ENCODE measurements at places on chromosomes 1 and 21.

GRCh38 chr1:2345297-2346075, 45.9 kb downstream of the MORN1 start:
- no peak for DNase-seq

- DNase-seq = no peak
Measured at GRCh38 chr1:159015440-159015909, 5.8 kb downstream of the IFI16 start.

- DNase-seq = no peak
Measured at GRCh38 chr1:185267301-185267700, 49.7 kb downstream of the IVNS1ABP start.

GRCh38 chr1:156807627-156808026, 9.0 kb downstream of the SH2D2A start:
- DNase-seq = no peak

DNA sequence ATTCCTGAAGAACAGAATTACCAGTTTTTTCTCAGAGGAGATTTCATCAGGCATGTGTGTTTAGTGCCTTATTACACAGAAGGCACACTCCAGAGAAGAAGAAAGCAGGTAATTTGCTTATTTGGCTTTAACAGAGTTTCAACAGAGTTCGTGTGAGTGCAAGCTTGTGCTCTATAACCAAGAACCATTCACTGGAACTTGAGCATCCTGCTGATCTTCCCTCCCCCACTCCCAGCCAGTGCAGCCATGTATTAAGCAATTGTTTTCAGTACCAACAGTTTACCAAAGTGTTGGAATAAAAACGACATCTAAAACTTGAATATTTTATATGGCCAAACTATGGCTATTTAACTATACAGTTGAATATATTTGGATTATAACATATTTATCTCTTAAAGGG, 4.3 kb downstream of the MGST3 start:
- DNase-seq = no peak

DNA sequence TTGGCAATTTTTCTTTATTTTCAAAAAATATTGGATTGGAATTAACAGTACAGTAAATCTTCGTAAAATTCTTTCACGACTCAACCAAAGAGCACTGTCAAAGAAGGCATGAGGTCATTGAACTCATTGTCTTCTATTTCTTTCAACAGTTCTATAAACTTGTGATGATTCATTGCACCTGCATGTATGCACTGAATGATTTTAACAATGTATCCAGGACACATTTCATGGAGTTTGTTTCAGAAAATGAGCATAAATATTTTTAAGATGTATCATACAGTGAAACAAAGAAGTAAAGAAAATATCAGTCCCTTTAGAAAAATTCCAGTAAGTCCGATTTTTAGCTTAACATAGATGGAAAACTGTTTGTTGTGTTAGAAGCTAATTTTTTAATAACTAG, 33.6 kb upstream of the CD34 start:
- DNase-seq = no peak

- no peak for DNase-seq
Measured at GRCh38 chr1:66557157-66557556, 23.2 kb downstream of the SGIP1 start.

DNA sequence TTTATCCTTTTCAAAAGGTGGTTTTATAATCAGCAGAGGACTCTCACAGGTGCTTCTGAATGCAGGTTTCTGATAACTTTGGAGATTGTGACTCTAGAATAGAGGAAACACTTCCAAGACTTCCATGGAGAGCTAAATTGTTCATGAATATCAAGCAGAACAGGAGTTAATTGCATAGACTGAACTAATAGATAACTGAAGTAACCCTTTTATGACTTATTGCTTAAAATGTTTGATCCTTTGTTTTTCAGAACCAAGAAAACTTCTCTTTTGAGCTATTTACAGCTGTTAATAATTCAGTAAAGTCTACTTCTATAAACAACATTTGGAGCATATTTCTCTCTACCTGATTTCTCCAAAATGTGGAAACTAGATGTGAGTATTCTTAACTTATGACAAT, 19.9 kb downstream of the TEX46 start:
- DNase-seq = no peak

DNA sequence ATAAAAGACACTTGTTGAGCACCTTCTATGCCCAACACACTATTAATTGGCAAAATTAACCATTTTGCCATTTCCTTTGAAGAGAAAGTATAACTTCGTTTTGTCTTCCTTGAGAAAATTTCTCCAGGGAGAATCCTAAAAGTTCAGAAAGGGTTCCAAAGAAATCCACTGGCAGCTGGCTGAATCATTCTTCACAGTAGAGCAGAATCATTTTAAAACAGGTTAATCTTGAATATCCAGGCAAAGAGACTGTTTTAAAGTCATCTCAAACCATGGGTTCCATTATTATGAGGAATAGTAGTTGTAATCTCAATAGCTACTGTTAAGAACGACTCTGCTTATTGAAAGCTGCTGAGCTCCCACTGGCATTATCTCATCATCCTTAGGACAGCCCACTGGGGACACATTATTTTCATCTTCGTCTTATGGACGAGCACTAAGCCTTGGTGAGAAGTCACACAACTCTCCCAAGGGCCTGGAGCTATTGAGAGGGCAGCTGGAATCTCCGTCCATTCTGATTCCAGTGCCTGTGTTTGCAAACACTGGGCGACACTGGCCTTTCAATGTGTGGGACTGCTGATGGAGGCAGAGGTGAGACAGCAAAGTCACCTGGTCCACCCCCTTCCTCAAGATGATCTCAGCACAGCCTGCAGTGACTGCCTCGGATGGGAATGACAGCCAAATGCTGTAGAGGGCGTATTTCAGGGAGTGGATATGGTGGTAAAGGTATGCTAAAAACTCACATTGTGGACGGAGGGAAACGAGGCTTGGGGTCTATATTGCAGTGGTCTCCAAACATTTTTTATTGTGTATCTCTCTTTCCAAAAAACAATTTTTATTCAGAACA, 15.3 kb upstream of the PGBD5 start:
- no peak for DNase-seq

DNA sequence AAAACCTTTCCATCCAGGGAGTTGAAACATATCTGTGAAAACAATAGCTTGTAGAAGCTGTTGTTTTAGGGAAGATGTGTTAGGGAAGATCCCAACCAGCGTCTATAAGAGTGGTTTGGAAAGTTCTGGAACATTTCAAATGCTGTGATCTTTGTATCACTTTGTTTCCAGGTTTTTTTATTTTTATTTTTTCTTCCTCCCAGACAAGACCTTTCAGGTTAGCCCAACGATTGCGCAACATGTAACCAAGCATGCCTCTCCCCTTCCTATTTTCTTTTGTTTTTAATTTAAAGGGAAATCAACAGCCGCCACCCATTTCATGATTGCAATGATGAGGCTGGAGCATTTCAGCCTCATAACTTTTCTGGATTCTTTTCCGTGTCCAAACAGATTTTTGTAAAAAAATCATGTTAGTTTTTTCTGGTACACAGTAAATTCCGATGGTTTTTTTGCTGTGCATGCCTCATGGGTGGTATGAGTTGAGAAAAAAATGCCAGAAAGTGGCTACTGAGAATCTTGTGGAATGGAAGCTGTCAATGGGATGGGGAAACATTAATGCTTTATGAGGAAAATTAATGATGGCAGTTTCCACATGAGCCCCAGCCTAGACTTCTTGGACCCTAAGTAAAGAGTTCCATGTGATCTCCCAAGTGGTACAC, 109.3 kb downstream of the RUNX1 start:
- DNase-seq = no peak

- no peak for DNase-seq
Measured at GRCh38 chr1:211586538-211586937, 7.6 kb upstream of the SLC30A1 start.

- no peak for DNase-seq
Measured at GRCh38 chr1:241695246-241696171, 43.4 kb downstream of the WDR64 start.

DNA sequence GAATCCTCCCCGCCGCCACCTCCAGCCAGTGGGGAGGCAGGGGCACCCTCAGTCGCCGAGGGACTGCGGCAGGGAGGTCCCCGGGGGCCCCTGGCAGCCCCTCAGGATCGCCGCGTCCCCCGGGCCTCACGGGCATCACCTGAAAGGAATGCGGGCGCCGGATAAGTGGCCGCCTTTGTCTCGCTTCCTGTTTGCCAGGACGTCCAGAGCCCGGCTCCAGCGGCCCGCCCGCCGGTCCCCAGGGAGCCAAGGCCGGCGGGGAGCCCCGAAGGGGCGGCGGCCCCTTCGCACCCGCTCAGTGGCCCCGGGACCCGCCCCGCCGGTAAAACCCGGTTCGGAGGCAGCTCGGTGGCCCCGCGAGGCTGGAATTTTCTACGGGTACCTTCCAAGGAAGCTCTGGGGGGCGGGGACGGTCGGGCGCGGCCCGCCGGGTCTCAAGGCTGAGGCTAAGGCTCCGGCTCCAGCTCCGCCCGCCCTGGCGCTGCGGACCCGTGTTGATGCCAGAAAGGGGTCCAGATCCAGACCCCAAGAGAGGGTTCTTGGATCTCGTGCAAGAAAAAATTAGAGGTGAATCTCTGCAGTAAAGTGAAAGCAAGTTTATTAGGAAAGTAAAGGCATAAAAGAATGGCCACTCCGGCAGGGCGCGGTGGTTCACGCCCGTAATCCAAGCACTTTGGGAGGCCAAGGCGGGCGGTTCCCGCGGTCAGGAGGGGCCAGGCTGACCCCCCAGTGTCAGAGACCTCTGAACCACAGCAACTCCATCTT, 12.6 kb downstream of the TINAGL1 start:
- peak; percentile 41 for DNase-seq

DNA sequence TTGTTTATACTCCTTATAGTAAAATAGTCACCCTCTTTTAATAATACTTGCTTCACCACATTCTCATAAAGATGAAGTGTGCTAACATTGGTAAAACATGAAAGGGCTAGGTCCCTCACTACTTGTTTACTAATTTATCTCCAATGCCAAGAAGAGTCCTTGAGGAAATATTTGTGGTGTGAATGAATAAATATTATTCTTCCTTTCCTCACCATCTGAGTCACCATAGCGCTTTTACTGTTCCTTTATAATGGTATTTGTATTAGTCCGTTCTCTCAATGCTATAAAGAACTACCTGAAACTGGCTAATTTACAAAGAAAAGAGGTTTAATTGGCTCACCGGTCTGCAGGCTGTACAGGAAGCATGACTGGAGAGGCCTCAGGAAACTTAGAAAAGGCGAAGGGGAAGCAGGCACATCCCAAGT, 222.8 kb upstream of the ZRANB2 start:
- DNase-seq = no peak

GRCh38 chr1:18734461-18735223, 104.0 kb downstream of the PAX7 start:
- DNase-seq = no peak

- no peak for DNase-seq
Measured at GRCh38 chr1:62250126-62250726, 55.6 kb downstream of the L1TD1 start.

DNA sequence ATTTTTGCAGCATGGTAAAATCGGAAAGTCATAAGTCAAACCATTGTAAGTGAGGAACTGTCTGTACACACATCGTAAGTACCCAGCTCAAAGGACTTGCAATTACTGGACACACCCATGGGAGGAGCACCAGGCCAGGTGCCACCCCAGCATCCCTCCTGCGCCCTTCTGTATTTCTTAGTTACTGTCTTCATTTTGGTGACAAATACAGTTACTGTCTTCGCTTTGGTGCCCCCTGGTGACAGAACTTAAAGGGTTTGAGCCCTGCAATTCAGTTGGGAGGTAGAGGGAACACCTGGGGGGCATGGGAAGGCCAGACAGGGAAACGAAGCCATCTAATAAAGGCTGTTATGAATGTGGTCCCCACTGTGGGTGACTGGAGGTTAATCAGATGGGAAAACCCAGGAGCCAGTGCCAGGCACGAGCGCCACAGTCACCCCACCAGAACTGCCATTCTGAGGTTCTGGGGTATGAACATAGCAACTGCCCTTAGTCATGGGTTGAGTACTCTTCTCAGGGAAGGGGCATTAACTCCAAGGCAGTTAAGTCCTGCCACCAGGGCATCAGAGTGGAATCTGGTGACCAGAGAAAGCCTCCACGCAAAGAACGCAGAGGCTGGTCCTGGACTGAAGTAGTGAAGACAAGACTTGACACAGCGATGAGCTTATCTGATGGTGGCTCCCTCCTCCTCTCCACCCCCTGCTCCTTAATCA, 612.9 kb downstream of the PTPRU start:
- DNase-seq = peak; percentile 52

- no peak for DNase-seq
Measured at GRCh38 chr1:26582836-26583460, 53.4 kb downstream of the RPS6KA1 start.

GRCh38 chr1:157932069-157932468, 61.4 kb upstream of the KIRREL1 start:
- no peak for DNase-seq

- DNase-seq = no peak
Measured at GRCh38 chr1:86913399-86913895, 479 bp downstream of the SELENOF start.

DNA sequence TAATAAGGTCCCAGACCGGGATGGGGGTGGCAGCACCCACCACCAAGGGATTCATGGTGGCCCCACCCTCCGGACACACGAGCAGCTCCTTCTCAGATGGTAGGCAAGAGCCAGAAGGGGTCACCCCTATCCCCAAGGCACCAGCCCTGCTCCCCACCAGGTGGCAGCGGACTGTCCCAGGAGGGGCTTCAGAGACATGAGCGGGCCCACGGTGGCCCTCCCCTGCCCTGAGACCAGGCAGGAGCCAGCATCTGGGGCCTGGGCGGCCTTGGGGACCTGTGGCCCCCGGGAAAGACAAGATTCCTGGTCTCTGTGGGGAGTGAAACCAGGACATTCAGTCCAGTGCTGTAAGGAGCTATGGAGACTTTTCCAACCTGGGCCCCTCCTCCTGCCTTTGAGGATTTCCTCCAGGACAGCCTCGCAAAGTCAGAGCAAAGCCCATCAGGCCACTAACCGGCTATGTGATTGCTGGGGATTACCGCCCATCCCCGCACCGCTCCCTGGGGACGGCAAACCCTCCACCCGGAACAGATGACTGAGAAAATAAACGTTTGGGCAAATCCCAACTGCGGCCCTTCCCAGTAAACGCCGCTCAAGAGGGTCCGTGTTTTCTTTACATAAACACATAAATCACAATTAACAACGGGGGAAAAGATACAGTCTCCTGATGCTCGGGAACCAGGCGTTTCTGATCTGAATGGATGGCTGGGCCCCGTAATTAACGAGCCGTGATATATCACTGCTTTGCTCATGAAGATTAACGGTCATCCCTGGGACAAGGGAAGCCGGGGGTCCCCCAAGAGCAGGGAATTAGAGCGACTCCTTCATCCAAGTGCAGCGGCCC, 50.9 kb upstream of the ARHGEF16 start:
- DNase-seq = peak; percentile 52
